ENCODE measurements at places on chromosomes 12 and 14.
A peak's percentile ranks its signal among the peaks of the same experiment; 100 is the strongest.

DNA sequence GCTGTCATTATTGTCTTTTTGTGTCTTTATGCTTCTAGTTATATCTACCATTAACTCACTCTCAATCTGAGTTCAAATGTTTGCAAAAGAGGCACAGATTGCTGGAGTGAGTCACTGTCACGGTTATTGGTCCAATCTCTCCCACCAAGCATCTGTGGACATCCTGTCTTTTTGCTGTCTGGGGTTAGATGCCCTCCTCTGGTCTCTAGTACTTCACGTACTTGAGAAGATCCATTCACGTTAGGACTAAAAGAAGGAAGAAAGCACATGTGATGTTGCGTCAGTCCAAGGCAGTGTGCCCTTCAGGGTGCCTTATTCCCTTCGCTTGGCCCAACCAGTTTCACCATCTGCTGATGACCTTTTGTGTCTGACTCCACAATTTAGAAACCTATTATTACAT lies 72.3 kb upstream of the STXBP6 start:
- peak; percentile 18 for DNase-seq

DNA sequence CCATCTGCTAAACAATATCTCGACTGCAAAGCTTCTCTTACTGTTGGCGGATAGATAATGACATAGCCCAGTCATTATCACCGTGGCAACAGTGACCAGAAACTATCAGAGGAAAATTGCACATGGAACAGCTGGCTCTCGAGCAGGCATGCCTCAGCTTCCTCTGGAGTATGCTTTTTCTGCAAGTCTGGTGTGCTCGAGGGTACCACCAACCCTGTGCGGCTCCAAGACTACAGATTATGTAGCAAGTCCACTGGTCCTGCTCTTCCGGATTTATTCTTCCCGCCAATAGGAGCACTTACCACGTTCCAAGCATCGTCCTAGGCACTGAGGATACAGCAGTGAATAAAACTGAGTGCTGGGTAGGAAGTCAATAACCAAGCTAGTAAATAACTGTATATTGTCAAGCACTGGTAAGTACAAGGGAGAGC lies 1.4 kb upstream of the GLRX5 start:
- peak; percentile 6 for DNase-seq

GRCh38 chr14:30808576-30808975 lies 65.8 kb upstream of the COCH start:
- peak; percentile 23 for DNase-seq

- no peak for DNase-seq
Observed at GRCh38 chr14:20440882-20441281, 4.9 kb upstream of the KLHL33 start.

DNA sequence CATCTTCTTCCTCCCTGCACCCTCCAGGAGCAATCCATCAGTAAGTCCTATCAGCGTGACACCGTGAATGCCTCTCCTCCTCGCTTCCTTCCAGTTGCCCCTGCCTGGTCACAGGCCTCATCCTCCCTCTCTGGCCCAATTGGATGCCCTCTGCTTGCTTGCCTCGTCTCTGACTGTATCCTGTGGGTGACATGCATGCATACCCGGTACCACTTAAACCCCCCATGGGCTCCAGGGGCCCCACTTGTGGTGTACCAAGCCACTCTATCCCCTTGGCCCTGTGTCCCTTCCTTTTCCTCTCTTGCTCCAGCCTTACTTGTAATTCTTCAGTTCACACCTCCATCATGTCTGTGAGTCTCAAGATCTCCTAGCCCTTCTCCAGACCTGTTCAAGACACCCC lies 106.0 kb upstream of the RTL1 start:
- DNase-seq, result no peak

GRCh38 chr12:123059500-123059899 lies 79.0 kb downstream of the ARL6IP4 start:
- DNase-seq, result no peak

DNA sequence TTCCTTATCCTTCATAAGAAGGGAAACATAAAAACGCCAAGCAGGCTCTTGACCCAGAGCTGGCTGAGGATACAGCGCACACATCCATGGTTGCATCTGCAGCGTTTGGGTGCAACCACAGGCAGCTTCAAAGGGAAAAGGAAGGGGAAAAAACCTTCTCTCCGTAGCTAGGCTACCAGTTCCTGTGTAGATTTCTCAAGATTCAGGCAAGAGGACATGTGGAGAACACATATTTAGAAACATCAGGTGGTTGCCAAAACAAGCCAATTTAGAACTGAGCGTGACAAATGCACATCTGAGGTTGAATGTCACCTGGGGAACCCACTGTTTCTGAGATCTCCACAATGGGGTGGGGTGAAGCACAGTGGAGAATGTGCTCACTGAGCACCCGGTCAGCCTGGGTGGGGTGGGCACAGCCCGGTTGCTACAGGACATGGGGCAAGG lies 78.3 kb upstream of the BDKRB2 start:
- no peak for DNase-seq

- no peak for DNase-seq
Observed at GRCh38 chr12:2319737-2320506, 267.1 kb downstream of the CACNA1C start.

DNA sequence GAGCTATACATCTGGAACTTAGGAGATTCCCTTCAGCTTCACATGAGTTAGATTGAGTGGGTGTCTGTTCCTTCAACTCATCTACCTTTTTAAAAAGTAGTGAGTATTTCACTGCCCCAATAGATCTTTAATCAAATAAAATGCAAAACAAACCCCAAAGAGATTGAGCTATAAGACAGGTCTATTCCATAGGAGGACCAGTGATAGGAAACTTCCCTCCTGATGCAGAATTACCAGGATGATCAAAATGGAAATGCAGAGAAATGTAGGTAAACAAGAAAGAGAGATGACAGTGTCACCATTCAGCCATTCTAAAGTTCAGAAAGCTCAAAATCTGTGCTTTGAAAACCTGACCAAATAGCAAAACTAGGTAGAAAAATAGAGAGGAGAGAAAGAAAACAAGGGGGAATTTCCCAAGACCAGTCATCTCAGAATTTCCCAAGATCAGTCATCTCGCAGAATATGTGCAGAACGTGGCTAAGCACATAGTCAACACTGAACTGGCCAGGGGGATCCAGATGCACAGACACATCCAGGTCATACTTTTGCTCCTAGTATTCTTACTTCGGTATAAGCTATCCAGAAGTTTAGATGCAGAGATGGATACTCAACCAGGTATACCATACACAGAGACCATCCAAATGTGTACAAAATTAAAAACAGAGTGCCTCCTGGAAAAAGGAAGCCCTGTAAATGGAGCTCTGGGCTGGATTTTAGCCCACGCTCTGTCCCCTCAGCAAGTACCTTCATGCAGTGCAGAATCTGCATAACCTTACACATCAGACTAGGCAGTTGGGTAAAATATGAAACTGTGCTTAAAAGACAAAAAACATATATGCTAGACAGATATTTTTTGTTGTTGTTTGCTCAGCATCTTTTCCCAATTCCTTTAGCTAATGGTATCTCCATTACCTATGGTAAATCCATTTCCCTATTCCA lies 27.4 kb downstream of the SLC41A2 start:
- peak; percentile 67 for DNase-seq

DNA sequence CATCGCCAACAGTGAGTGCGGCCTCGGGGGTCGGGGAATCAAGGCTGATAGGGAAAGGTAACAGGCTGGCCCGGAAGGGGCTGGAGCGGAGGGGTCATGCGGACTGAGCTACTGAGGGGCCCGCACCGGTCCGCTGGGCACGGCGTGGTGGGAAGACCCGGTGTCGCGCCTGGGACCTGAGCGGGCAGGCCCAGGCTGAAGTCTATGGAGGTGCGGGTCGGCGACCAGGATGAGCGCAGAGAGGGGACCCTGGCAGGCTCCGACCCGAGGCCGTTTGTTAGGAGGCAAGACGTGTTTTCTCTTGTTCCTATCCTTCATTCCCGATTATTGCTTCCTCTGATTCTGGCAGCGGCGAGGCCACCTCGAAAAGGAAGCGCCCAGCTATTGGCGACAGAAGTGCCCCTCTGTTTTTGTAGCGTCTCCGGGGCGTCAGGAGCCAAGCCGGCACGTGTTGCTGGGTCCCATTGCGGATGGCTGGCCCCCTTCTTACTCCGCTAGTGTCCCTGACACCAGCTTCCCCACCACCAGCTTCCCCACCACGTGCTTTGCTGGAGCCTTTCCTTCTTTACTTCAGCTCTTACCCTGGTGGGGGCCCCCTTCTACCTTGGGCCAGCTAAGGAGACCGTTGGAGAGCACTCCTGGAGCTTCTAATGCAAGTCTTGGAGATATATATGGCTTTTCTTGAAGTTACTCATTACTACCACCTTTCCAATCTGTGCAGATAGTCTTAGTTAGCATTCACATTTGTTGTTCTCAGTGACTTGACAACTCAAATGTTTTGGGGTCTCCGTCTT lies 653 bp downstream of the PA2G4 start:
- peak; percentile 9 for DNase-seq

DNA sequence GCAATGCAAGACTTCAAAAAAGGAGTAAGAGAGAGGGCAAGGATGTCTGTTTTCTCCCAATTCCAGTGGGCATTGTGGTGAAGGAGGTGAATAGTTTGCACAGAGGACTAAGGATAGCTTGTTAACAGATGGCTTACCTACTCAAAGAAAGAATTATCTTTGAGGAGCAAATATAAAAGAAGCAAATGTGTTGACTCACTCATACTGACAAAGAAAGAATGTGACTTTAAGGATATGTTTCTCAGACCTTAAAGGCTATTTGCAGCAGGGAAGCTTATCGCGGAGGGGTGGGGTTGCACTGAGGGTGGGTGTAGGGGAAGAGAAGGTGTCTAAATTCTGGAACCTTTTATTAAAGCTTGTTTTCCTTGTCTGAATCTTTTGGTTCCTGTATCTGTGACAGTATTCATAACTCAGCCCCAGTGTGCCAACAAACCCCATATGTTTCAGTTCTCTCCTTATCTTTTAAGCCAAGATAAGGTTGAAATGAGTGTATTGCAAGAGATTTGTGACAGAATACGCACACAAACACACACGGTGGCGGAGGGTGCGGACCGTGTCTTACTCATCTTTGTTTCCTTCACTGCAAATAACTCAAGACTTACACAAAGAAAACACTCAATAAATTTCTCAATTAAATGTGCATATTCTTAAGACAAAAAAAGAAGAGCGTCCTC lies 146.4 kb upstream of the ARID2 start:
- DNase-seq, result no peak

GRCh38 chr14:96162265-96162664 lies 42.4 kb upstream of the BDKRB2 start:
- DNase-seq, result no peak

- DNase-seq, result no peak
Observed at GRCh38 chr12:19740472-19741131, 301.3 kb downstream of the AEBP2 start.

DNA sequence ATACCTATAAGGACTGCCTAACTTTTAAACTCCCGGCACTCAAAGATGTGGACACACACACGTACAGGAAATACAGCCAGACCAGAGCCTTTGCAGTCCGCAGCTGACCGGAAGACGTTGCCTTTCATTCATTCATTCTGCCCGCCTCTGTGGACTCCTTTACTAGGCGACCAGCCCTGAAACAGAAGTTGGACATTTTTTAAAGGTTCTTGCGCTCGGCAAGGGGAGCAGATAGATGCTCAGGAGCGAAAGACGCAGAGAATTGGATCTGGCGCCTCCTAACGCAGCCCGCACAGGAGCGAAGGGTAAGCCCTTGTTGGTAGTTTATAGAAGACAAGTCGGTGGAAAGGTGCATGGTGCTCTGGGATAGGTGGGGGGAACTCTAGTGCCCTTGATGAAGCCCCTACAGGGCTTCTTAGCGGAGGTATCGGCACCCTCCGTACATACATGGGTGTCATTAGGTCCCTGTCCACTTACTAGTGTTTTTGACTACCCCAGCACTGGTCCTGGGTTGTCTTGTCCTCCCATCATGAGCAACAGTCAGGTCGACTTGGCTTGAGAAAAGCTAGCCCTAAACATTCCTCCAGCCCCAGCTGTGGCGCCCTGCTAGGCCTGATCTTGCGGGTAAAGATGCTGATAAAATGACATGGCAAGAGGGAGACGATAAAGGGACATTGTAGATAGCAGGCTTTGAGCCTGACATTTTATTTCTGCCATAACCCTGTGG lies at the start of gene KDM2B:
Gene KDM2B (minus strand): TSS at position 65 of the 727 bp plus-strand sequence. CDS start 112 bp downstream, outside the sequence.
- DNase-seq, result peak; percentile 53

DNA sequence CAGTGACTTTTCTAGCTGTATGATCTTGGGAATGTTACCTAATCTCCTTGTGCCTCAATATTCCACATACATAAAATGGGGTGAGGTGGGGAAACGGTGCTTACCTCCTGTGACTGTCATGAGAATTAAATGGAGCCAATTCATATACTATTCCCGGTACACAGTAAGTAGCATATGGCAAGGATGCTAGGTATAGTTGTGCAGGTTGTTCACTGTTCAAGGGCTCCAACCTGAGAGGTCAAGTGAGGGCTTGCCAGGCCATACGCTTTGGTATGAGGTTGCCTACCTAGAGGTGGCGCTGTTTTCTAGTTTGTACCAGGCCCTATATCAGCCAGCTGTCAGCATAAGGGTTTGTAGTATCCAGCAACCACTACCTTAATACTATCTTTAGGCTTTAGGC lies 3.6 kb upstream of the BATF start:
- no peak for DNase-seq

DNA sequence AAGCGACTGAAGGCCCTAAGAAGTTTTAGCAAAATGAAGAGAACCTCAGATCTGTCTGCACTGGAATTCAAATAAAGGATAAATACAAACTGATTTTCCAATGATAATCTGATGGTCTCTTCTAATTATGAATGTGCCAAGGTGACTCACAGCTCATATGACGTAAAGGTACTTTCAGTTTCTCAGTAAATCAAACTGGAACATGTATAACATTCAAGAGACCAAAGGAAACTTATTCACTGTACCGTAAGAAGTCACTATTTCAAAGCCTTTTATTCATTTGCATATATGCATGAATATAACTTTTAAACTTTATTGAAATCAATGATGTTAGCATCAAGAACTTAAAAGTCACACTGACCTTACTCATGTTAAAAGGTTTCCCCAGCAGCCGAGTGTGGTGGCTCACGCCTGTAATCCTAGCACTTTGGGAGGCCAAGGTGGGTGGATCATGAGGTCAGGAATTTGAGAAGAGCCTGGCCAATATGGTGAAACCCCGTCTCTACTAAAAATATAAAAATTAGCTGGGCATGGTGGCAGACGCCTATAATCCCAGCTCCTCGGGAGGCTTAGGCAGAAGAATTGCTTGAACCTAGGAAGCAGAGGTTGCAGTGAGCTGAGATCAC lies 52.2 kb downstream of the ATXN2 start:
- DNase-seq, result no peak

DNA sequence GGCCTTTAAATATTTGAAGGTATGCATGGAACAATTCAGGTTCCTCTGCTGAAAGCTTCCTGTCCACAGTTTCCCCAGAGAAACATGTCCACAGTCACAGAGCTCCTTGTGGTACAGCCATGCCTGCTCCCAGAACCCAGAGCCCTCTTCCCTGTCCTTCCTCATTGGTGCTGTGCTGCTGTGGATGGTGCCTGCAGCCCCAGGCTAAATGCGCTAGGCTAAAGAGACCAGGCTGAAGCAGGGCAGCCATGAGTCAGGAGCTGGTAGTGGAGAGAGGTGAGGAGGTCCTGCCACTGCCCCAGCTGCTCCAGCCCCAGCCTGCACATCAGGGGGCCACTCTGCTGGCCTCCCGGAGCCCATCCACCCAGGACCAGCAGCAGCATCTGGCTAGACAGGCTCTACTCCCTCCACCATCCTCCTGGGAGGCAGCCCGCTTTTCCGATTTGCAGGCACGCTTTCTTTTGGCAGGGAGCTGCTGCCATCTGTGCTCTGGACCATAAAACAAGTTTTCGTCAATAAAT lies 65.4 kb upstream of the DDX11 start:
- DNase-seq, result no peak

- DNase-seq, result no peak
Observed at GRCh38 chr14:55731881-55732498, 152.0 kb downstream of the KTN1 start.
